ENCODE measurements at places on chromosomes 6 and 20.

GRCh38 chr6:82025271-82025670 lies 222.3 kb downstream of the IBTK start:
- DNase-seq: no peak

DNA sequence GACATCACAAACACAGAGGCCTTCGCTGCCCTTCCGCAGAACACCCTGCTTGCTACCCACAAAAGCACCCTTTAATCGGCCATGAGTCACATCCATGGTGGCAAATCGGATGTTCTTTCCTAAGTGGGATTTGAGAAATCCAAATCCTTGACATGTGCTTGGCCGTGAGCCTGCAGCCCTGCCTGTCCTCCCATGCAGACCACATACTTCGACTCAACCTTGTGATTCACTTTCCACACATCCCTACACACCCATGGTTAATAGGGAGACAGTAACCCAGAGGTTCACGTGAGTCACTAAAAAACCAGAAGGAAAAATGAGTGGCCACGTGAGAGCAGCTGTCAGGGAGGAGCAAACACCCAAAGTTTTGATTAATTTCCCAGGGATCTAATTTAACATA lies 19.4 kb downstream of the RAMACL start:
- DNase-seq: no peak

GRCh38 chr6:28648035-28648877 lies 122.6 kb downstream of the GPX5 start:
- DNase-seq: peak; percentile 55

DNA sequence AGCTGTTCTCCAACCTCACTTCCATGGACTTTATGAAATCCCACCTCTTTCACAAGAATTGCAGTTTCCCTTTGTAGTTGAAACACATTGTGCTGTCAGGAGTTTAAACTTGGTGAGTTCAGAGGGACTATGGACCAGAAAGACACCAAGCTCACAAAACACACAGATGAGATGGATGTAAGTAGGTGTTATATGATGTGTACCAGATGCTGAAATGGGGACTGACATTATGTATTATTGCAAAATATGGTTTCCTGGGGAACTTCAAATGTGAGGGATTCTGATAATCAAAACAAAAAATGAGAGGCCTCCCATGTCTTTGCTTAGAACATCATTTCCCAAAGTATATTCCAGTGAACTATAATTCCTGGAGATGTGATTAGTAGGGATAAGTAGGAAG lies 401.1 kb upstream of the ARID1B start:
- no peak for DNase-seq
